Right renal pelvis (tissue), 4 donors: ENCODE measurements at places on chromosomes 4 and X.

DNA sequence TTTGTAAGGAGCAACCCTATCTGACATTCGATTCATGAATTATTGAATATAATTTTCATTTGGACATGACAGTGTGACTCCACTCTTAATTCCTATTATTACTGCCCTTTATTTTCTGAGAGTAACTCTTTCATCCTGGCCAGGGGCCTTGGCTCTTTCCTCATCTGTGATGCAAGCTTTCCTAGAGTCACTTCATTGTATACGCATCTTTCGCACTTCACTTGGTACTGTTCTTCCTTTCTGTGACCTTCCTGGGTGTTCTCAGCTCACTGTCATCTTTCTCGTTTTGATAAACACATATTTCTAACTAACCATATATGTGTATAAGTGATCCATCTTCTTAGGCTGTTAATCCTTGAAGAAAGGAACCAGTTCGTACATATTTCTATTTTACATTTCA lies 160.3 kb downstream of the PDGFC start:
- DNase-seq: no peak

- no peak for DNase-seq
Observed at GRCh38 chrX:9890681-9891091, 76.5 kb upstream of the CLDN34 start.

DNA sequence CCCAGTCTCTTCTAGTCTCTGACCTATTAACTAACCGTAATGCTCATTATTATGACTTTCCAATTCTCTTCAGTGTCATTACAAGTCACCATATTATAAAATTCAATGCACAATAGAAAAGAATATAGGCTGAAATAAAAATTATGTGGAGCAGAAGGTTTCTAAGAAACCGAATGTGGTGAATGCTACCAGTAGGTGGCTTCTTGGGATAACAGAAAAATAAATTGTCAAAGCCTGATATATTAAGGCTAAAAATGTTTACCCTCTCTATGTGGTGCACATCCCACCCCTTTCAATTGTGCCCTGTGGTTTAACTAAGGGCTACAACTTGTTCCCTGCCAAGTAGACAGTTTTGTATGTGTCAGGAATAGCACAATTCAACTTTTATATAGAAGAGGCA lies 624.6 kb upstream of the TECRL start:
- no peak for DNase-seq

- DNase-seq: no peak
Observed at GRCh38 chrX:6550999-6551398, 16.1 kb upstream of the VCX3A start.

DNA sequence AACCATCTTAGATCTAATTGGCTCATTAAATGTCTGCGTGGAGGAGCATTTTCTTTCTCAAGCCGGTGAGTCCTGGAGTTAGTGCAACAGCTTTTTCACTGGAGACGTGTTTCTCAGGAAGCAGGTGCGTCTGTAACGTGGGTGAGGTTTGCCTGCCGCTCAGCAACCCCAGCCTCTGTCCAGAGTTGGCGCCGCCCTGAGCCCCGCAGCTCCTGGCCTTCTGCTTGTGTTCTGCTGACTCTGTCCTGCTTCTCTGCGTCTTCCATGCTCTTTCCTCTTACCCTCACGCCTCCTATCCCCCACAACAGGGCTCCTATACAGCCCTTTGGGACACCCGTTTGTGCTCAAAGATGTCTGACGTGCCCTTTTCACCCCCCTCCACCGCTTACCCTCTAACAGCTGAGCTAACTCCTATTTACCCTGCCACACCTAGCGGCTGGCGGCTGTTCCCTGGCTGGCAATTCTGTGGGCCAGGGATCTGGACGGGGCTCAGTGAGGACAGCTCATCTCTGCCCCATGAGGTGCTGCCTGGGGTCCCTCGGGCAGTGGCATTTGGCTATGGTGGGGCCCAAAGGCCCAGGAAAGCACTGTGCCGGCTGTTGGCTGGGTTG lies 18.8 kb downstream of the DOK7 start:
- DNase-seq: no peak

DNA sequence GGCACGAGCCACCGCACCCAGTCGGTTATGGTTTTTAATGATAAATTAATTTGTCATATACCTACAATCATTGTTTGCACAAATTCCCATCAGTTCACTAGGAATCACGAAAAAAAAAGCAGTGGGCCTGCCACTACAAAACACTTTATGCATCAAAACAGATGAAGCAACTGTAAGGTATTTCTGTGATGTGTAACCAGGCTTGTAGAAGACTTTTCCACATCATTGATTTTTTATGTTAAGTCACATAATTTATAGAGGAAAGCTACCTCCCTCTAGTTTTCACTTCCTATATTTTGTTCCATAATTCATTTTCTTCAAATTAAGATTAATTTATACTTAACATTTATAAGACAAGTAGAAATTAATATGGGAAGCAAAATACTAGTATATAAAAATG lies 6.7 kb upstream of the FAM200B start:
- DNase-seq: no peak
